Lower lobe of right lung (tissue), 2 donors: ENCODE measurements at places on chromosomes 6 and 20. TPM values are rescaled to one million over a fixed set of nuclear protein-coding genes. Genes with fewer than 3 reads are reported as not detected.

DNA sequence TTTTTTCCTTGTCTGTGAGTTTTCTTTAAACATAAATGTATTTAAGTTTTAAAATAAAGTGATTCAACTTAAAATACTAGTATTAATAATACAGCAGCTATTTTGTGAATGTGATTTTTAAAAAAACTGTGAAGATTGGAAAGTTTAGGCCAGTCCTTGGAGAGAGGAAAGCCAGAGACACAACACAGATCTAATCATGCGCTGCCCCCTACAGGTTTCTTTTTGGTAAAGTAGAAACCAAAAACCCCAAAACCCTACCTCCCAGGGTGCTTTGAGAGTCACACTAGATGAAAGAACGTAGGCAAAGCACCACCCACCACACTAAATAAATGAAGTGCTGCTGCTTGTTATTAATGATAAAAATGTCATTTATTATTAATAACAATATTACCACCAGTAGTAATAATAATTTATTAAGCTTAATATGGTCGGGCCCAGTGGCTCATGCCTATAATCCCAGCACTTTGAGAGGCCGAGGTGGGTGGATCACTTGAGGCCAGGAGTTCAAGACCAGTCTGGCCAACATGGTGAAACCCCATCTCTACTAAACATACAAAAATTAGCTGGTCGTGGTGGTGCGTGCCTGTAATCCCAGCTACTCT is 33.7 kb downstream of the SLC9A8 start:
- no peak for DNase-seq

OR2B6 gene
- total RNA-seq, result not detected

HLA-DOA gene
- total RNA-seq, result 31.2 TPM

DNA sequence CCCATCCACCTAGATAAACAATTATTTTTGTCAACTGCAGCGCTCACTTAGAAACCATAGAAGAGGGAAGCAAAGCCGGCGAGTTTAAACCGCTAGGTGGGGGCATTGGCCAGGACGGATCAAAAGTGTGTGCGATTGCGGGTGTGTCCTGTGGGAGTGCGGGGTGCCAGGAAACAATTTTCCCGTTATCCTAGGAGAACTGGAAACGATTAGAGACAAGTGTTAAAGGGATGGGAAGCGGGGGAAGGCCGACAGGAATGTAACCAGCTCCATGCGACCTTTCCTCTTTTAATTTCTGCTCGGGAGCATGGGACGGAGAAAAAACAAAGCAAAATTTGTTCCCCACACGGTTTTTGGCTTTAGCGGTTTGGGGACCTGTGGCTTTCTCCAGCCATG is 2.8 kb upstream of the HTR1B start:
- peak; percentile 50 for DNase-seq

LINC00237 gene
- total RNA-seq, result not detected

GRCh38 chr6:88294702-88295101 is 128.6 kb upstream of the CNR1 start:
- no peak for DNase-seq

GJA10 gene
- total RNA-seq, result not detected

ANGPT4 gene
- total RNA-seq, result 6.0 TPM

- no peak for DNase-seq
Observed at GRCh38 chr6:106417572-106418147, 57.1 kb downstream of the CRYBG1 start.

PCMTD2 gene
- 65.8 TPM for total RNA-seq

- no peak for DNase-seq
Observed at GRCh38 chr6:125831659-125832058, 40.9 kb downstream of the NCOA7 start.

LAMA5 gene
- total RNA-seq, result 282 TPM

TMEM170B gene
- 12.4 TPM for total RNA-seq

KIF6 gene
- 2.5 TPM for total RNA-seq

DNA sequence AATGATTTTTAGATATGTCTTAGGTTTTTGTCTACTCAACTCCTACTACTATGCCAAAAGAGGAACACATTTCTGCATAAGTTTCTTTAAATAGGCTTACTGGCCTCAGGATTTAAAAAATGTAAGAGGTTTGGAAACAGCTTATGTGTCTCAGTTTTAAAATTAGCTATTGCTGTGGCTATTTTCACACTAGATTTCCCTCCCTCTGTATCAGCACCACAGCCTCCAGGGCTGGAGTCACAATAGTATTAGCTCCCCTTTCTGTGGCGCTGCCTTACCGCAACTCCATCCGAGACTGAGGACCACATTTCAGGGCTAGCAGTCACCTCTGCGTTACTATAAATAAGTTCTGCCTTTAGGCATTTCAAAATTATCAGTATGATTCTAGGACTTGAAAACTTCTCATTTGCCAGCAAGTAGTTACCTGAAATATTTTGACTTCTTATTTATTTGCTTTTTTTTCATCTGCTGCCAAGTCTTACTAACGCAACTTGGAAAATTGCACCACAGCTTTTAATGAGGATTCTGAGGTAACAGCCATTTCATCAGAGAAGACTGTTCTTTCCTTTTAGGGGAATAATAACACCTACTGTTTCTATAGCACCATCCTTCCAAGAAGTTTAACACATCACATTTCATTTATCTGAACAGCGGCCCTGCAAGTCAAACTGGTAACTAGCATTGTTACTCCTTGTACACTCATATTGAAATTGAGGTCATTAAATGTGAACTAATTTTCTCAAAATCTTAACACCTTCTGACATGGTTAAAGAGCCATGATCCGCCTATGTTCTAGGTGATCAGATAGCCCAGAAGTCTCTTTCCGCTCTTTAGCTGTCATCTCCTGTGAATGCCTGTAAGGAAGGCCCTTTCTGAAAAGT is 105.9 kb downstream of the GJA10 start:
- no peak for DNase-seq

GRCh38 chr6:36793296-36793912 is 45.8 kb downstream of the CPNE5 start:
- DNase-seq, result no peak

FAM110A gene
- 21.4 TPM for total RNA-seq

DNA sequence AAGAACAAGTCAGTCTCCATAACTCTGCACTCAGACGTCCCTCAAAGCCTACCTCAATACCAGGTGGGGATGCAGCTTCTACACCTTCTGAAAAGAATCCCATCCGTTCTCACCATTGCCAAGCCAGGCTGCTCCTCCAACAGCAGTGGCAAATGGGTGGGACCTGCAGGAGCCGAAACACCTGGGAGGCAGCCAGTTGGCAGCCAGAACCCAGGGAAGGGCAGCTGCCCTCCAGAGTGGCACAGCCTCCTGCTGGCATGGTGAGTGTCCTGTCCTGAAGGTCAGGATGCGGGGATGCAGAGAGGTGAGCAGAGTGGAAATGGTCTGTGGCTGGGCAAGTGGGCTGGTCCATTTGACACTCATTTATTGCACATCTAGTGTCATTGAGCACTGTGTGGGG is 210.6 kb upstream of the CDH4 start:
- DNase-seq, result no peak

GRCh38 chr6:152173957-152174356 is 366.5 kb downstream of the ESR1 start:
- no peak for DNase-seq
